ENCODE measurements at places on chromosomes 1 and 21.
A peak's percentile ranks its signal among the peaks of the same experiment; 100 is the strongest.

DNA sequence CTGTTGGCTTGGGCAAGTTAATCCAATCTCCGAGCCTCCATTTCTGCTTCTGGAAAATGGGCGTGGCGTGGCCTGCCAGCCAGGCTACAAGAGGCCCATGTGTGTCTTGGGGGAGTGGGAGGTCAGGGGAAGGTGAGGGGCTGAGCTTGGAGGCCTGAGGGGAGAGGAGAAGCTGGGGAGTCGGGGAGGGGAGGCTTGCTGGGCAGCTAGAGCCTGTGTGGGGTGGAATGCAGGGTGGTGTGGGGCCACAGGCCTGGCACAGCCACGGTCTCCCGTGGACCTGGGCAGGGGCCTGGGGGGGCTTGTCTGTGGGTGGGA lies 14.6 kb downstream of the SLC66A1 start:
- DNase-seq: no peak

DNA sequence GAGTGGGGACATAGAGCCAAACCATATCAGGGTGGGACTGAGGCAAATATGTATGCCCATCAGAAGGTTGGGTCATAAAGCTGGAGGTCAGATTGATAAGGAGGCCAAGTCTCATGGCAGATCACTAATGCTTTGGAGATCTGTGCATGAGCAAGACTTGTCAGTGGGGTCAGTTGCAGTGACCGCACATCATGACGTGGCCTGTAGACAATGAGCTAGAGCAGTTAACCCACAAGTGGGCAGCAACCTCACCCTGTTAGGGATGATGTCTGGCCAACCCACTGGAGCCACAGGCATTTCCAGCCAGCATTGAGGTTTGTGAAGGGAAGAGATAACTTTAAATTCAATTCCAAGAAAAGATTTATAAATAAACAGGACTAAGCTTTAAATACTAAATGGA lies 66.7 kb downstream of the XCL1 start:
- DNase-seq: no peak

GRCh38 chr1:87941337-87941946 lies 612.8 kb downstream of the LMO4 start:
- DNase-seq: no peak

- no peak for DNase-seq
Observed at GRCh38 chr1:236289492-236290131, 7.9 kb upstream of the ERO1B start.

GRCh38 chr1:44945967-44946366 lies 40.4 kb downstream of the EIF2B3 start:
- DNase-seq: no peak

GRCh38 chr1:160768295-160768657 lies 27.7 kb upstream of the LY9 start:
- no peak for DNase-seq

DNA sequence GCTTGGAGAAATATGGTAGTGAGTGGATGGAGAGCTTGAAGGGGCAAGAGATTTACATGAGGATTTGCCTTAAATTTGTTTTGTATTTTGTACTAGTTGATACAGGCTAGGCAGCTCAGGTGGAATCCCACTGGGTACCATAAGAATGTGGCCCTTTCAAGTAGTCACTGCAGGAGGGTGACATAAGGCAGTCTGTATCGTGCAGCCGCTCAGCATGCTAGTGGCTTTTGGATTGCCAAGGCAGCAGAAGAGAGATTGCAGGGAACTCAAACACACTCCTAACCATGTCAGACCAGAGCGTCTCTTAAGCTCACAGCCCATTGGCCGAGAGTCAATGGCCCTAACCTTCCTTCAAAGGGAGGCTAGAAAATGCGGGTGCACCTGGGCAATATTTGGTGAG lies 420.0 kb downstream of the ADGRL2 start:
- no peak for DNase-seq

DNA sequence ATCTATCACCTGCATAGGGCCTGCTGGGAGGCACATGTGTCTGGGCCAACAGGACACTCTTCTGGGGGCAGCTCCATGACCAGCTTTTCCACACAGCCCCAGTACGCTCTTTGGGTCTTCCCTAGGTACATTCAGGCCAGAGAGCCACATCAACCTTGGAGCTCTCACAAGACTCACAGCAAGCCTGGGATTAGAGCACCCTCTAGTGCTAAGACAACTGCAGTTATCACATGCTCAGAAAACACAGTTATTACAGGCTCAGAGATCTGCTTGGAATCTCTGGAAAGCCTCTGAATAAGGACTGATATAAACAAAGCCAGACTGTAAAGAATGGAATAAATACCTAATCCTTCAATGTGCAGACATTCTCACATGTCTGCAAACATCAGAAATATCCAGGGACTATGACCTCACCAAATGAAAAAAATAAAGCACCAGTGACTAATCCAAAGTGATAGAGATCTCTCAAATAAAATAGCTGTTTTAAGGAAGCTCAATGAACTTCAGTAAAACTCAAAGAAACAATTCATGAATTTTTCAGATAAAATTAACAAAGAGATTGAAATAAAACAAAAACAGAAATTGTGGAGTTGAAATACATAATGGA lies 563.9 kb upstream of the NR5A2 start:
- DNase-seq: peak; percentile 21

- no peak for DNase-seq
Observed at GRCh38 chr1:98723574-98723973, 62.1 kb downstream of the SNX7 start.

DNA sequence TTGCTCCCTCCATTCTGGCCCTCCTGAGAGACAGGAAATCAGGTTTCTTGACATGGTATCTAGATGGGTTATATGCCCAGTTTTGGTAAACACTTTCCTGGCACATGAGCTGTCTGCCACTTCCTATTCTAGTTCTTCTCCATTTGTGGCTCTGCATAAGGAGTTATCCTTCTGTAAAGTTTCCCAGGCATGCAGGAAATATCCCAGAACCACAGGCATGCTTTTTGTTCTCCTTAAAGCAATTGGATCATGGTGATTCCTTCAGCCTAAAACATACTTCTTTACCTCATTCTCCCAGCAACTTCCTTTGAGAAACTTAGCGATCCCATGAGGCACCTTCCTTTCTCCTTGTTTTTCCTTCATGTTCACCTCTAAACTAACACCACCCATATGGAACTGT lies 199.8 kb downstream of the CRB1 start:
- no peak for DNase-seq

DNA sequence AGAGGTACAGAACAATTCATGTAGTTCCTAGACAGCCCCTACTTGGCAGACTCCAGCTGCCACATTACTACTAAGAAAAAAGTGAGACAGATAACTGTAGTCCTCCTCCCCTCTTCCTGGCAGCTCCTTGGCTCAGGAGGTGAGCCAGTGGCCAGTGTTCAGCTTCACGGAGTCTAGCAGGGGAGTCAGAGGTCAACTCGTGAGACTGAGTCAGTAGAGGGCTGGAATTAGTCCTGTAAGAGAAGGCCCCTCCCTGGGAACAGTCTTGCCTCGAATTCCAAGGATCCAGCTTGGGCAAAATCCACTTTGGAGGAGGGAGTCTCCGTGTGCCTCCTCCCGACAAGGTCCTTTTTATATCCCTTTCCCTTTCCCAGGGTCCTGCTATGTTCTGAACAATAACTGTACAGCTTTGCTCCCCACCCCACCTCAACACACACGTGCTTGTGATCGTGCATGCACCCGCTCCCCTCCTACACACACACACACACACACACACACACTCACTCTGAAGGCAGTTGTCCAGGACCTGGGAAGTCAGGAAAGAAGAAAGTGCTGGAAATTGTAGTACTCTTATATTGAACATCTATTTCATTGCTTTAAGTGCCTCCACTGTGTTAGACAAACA lies 22.5 kb upstream of the SLC27A3 start:
- peak; percentile 79 for DNase-seq

DNA sequence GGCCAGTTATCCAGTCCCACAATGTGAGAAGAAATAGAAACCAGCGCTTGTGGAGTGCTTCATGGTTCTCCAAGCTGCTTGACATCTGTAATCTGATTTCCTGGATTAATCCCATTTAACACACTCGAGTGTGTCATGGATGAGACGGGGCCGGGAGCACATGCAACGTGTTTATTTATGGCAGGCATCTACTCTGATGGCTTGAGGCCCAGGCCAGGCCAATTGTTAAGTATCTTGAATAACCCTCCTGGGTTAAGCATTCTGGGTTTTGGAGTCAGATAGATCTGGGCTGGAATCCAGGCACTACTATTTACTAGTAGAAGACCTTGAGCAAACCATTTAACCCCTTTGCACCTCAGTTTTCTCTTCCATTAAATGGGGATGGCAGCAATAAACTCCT lies 37.5 kb upstream of the LAPTM5 start:
- DNase-seq: no peak

GRCh38 chr1:192485692-192486436 lies 89.7 kb upstream of the RGS1 start:
- peak; percentile 81 for DNase-seq

DNA sequence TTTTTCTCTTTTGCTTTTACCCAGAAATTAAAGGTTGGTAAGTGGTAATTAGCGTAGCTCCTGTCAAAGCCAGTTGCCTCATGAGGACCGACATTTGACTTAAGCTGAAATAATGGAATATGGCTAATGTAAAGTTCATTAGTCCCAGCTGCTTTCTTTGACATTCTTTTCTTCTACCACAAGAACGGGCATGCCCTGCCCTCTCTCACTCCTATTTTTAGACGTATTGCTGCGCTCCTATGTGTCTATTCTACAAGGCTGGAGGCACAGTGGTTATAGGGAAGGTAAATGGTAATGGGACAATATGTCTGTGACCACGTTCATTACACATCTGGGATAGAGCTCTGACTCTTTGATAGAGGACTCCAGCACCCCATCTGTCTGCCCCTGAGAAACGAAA lies 6.8 kb downstream of the CORT start:
- no peak for DNase-seq

DNA sequence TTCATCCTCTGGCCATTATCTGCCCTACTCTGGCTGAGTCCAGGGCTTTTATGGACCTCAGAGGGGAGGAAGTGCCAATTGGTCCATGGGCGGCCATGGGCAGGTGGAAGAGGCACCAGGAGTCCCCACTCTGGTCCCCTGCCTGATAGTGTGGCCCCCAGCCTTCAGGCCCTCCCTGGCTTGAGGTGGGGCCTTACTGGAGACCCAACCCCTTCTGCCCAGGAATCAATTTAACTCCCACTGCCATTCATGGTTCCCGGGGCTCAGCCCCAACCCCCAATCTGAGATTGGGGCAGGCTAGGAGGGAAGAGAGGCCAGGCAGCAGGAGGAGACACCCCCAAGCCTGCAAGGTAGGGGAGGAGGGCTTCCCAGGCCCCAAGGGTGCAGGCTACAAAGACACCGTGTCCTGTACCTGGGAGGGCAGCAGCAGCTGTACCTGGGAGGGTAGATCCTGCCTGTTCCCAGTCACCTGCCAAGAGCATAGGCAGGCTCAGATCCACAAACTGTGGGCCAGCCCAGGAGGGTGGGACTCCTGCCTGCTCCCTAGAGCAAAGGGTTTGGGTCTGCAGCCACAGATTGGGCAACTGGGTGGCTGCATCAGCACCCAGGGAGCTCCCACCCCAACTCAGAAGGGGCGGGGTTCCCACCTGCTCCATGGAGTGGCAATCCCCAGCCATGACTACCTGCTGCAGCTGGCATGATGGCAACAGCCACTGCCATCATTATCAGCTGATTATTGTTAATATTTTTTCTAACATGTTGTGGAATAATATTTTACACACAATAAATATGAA lies 1044.1 kb upstream of the B3GALT2 start:
- DNase-seq: no peak

GRCh38 chr1:186617926-186618325 lies 62.3 kb downstream of the PTGS2 start:
- DNase-seq: no peak

GRCh38 chr1:89687254-89687653 lies 54.3 kb downstream of the LRRC8C start:
- no peak for DNase-seq

- DNase-seq: no peak
Observed at GRCh38 chr1:78607334-78607927, 12.8 kb upstream of the IFI44L start.
